ENCODE measurements at places on chromosomes 12 and 14.

- no peak for DNase-seq
Measured at GRCh38 chr14:77838831-77839511, 39.1 kb downstream of the ADCK1 start.

DNA sequence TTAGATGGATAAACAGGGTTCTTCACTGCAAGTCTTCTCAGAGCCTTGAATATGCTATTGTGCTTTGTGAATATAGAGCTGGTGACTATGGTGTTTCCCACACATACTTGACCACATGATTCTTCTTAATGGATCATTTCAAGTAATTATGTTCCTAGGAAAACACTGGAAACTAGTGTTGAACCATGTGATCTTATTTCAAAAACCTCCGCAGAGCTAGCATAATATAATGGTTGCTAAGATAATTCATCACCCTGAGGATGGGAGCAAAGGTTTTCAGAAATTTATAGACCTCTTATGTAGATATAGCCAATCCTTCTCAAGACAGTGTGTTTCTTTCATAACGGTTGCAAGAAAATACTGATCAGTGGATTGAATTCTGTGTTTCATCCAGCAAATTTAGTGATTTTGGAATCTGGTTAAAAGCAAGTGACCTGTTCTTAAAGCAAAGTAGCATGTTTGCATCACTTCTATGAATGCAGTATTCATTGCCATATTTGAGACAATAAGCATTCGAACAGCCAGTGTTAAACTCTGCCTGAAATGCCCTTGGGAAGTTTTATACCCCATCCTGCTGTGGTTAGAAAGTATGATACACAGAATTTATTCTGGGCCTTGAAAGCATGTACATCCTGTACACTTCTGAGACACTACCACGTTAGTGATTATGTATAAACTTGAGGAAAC, 341.0 kb upstream of the E2F7 start:
- DNase-seq: no peak

- no peak for DNase-seq
Measured at GRCh38 chr14:93824518-93825234, 36.4 kb upstream of the PRIMA1 start.

- peak; percentile 24 for DNase-seq
Measured at GRCh38 chr14:80987235-80988032, 32.0 kb downstream of the TSHR start.

- DNase-seq: no peak
Measured at GRCh38 chr12:41074473-41074769, 113.7 kb upstream of the PDZRN4 start.

DNA sequence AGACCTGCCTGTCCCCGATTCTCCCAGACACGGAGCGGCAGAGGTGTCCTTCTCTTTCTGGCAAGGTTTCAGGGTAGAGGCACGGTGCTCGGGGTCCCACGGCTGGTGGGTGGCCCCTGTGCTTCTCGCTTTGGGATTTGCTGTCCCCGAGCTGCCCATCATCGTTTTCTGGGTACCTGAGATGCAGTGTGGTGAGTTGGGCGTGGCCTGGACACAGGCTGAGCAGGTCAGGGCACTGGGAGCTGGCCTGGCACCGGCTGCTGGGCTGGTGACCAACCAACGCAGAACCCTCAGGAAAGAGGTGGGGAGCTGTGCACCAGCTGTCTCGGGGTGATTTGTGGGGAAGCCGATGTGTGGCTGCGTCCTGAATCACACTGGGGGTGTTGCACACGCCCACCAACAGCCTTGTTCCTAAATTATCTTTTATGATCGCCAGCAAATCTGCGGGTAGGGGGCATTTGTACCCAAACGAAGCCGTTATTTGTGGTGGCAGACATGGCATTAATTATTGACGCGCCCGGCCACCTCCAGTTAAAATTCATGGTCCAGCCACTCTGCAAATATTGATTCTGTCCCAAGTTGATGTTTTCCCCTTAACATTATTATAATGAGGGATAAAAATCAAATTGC, 61.0 kb downstream of the KIF26A start:
- no peak for DNase-seq

- DNase-seq: no peak
Measured at GRCh38 chr12:2256915-2257314, 204.1 kb downstream of the CACNA1C start.

- no peak for DNase-seq
Measured at GRCh38 chr14:51534610-51535011, 117.1 kb upstream of the FRMD6 start.

DNA sequence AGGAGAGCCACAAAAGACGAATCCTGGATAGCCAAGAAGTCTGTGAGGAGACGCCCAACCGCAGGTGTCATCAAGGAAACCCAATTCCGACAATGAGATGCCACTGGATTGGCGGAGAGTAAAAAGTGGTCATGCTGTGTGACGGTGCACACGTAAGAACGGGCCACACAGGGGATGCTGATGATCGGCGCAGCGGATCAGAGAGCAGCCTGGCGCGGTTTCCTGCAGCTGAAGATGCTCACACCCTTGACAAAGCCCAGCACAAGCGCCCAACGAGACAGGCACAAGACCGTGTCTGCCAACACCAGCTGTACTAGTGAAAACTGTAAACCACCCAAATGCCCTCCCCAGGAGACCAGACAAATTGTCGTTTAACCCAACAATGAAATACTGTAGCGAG, 55.8 kb downstream of the CCDC85C start:
- no peak for DNase-seq

DNA sequence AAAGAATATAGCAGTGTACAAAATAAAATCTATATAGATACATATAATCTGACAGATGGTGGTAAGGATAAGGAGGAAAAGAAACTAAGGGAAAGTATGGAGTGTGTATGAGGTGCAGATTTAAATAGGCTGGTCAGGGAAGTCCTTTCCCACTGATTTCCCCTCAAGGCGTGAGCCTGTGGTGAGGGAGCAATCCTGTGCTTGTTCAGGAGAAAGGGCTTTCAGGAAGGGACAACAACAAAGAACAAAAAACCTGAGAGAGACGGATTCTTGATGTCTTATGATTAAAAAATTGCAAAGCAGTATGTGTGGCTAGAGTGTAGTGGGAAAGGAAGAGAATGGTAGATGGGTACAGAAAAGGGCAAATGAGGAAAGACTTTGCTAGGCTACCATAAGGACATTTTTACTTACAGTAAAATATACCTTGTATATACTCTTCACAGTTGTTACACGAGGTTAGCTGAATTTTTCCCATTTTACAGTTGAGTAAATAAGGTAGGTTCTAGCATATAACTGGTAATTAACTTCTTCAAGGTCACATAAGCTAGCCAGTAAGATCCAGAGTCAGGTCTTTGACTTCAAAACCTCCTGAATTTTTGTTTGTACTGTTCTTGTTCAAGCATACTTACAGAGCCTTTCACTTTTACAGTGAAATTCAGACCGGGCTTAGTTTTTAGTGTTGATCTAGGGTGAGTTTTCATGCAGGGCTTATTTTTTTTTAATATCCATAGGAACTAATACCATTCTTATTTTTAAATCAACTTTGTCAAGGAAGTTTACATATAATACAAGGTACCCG, 15.6 kb downstream of the CNOT2 start:
- no peak for DNase-seq

DNA sequence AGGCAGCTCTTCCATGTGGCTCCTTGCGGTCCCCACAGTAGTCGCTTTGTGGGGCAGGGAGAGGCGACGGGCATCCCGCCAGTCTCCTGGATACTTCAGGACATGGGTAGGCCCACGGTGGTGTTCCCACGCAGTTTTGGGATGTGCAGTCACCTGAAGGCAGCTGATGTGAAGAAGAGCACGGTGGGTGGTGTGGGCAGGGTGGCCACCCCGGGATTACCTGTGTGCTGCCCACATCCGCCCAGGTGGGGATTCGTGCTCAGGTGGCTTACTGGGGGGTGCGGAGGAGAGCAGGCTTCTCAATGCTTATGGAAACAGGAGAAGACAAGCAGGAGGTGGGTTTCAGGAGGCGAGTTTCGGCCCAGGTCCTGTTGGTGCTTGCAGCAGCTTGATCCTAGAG, 28.4 kb upstream of the TDRD9 start:
- no peak for DNase-seq

DNA sequence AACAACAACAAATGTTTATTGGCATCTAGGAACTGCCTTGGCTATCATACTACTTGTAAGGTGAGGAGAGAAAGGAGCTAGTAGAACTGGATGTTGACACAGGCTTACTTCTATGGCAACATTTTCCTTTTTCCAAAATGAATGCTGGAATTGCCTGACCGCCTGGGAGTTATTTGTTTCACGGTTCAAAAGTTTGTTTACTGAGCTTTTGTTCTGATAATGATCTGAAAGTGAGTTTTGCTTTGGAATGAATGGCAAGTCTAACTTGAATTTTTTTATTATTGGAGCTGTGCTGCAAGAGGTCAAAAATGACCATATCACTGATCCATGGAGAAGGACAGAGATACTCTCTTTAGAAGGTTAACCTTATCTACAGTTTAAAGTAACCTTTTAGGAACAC, 183.5 kb upstream of the CAND1 start:
- DNase-seq: no peak

DNA sequence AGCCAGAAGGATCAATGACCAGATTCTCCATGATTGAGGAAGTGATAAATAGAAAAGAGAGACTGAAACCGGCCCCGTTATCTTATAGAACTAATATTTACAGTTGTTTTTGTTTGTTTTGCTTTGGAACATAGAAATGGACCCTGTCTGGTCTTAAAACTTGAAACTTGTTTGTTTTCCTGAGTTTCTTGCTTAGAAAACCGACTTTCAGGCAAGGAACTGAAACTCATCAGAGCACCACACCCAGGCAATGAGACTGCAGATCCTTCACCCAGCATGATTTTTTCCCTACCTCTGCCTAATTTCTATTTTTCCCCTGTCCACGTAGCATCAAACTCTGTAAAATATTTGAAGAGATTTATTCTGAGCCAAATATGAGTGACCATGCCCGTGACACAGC, 10.6 kb upstream of the CLEC12A start:
- no peak for DNase-seq

DNA sequence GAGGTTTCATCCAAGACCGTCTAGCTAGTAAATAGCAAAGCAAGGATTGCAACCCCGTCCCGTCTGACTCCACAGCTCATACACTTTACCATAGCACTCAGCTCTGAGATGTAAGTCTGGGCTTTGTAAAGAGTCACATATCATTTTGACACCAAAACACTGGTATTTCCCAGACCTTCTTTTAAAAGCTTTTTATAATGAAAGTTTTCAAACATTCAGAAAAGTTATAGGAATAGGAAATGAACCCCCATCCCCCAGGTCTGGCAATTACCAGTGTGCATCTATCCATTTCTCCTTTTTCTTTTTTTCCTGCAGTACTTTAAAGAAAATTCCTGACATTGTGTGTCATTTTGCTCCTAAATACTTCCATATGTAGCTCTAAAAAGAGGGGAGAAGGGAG, 183.6 kb upstream of the CCND2 start:
- DNase-seq: no peak

DNA sequence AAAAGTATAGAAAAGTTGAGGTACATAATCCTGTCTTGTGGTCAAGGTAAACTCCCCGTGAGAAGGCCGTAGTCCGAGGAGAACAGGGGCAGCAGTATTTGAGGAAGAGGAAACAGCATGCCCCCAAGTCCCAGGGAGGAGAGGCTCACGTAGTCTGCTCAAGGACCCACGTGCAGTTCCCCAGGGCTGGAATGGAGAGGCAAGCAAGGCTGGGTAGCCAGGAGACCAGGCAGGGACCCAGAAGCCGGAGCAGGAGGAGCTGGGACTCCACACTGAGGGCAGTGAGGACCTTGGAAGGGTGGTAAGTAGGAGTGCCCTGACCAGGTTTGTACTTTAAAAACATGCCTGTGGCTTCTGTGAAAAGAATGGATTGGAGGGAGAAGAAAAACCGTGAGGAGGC, 100.0 kb downstream of the EGLN3 start:
- no peak for DNase-seq

GRCh38 chr14:101628471-101628966, 67.2 kb downstream of the DIO3 start:
- DNase-seq: peak; percentile 35

GRCh38 chr12:100375038-100375735, 18.3 kb downstream of the SLC17A8 start:
- DNase-seq: no peak

- DNase-seq: no peak
Measured at GRCh38 chr14:80005561-80005960, 205.7 kb downstream of the DIO2 start.

GRCh38 chr12:119870457-119870856, 6.7 kb downstream of the CIT start:
- no peak for DNase-seq

- DNase-seq: no peak
Measured at GRCh38 chr14:39302124-39302810, 68.6 kb downstream of the MIA2 start.

DNA sequence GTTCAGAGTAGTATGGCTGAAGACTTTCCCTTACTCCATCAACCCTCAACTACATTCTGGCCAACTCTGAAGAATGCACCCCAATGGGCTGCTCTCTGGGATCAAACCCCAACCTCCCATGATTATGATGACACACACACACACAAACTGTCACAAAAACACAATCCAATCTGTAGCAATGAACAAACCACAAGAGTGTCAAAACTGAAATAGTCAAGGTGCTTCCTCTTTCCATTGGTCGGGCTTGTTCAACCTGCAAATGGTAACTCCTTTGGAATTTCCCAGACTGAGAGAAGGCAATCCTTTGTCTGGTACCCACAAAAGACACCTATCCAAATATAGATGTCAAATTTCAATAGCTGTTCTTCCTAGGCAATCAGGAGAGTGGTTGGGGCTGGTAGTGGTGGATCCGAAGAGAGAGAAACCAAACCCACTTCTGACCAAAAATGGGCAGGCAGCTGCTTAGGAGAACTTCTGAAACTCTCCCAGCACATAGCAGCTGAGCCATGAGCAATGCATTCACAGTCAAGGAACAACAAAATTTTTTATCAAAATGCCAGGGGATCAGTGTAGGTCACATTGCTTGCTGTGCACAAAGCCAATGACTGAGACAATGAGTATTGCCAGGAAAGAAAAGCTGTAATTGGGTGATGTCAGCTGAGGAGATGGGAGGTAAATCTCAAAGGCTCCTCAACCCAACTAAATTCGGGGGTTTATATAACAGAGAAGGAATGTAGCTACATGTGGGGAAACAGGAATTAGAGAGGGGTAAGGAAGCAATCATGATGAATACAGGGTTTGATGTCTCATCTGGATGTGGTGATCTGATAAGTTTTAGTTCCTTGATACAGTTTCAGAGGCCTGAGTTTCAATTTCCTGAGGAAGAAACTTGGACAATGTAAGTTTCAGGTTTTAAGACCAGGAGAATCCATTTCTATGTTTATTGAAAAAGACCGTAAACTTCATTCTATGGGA, 191.4 kb downstream of the KITLG start:
- no peak for DNase-seq

GRCh38 chr12:6553051-6553868, 2.6 kb downstream of the IFFO1 start:
- DNase-seq: no peak
